ENCODE measurements at places on chromosomes 4 and X. TPM values are rescaled to one million over a fixed set of nuclear protein-coding genes. Genes with fewer than 3 reads are reported as not detected.

The TEC gene
- 2.4 TPM for total RNA-seq

- H3K4me1 ChIP-seq: no peaks in the 10 kb centered on the region
- H3K36me3 ChIP-seq: no peaks in the 10 kb centered on the region
- DNase-seq: no peak
- no peak overlapping the region for H3K27ac ChIP-seq
- H3K4me3 ChIP-seq: no peak overlapping the region
Measured at GRCh38 chr4:170425521-170426143, 335.9 kb upstream of the AADAT start.

GRCh38 chr4:5988086-5988845 is 30.0 kb downstream of the C4orf50 start:
- H3K36me3 ChIP-seq: no peaks in the 10 kb centered on the region
- no peak for DNase-seq
- no peaks in the 10 kb centered on the region for H3K27me3 ChIP-seq
- no peaks in the 10 kb centered on the region for H3K4me1 ChIP-seq
- H3K4me3 ChIP-seq: no peak overlapping the region

The SSX4 gene
- total RNA-seq: not detected

The VCX3B gene
- not detected for total RNA-seq

The NPY5R gene
- 0.19 TPM for total RNA-seq

DNA sequence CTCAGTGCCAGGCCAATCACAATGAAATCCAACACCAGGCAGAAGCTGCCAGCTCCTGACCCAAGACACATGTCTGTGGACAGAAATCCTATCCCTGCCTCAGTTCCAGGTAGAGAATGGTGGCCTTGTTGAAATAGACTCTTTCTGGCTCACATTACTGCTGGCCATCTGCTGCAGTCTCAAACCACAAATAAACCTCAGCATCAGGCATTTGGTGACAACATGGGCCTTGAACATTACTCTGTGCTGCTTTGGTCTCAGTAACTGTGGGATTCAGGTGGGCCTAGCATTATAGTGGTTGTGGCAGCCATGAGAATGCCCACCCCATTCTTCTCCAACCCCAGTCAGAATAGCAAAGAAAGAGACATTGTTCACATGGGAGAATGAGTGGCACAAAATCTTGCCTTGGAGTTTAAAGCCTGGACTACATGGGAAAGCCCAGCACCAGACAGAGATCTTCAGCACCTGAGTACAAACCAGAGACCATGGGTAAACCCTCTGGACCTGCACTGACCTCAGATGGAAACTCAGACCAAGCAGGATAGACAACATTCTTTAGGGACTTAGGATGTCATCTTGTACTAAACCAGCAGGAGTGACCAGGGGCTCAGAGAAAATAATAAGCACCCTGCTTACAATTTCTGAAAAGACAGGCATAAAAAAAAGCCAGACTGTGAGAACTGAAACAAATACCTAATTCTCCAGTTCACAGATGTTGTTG is 50.4 kb upstream of the TRAM1L1 start:
- no peak for DNase-seq
- H3K4me1 ChIP-seq: no peaks in the 10 kb centered on the region
- H3K4me3 ChIP-seq: no peak overlapping the region
- H3K36me3 ChIP-seq: no peaks in the 10 kb centered on the region
- no peak overlapping the region for H3K27ac ChIP-seq

DNA sequence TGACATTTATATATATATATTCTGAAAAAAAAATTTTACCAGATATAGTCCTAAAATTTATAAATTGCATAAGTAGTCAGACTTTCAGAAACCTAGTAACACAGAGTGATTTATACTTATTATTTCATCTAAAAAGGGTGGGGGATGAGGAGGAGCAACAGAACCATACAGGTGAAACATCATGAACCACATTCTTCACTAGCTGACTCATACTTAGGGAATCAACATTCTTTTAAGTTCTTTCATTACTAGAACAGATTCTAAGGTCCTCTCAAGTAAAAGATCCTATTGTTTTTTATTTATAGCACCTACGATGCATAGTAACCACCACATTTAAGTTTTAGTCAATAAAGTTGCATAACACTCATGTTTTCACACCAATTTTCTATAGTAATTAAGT is 166.1 kb downstream of the LRBA start:
- no peak overlapping the region for H3K27ac ChIP-seq
- no peaks in the 10 kb centered on the region for H3K4me1 ChIP-seq
- H3K4me3 ChIP-seq: no peak overlapping the region
- no peaks in the 10 kb centered on the region for H3K27me3 ChIP-seq
- H3K36me3 ChIP-seq: peaks cover 61% of the 10 kb centered on the region

The ALB gene
- not detected for total RNA-seq

All from heart left ventricle (tissue), 16 donors.